Activated T-helper 1 cell treated with anti-CD3 and anti-CD28 coated beads, Interleukin-12 subunit alpha, Interleukin-12 subunit beta, Interleukin-2, Interleukin-4 antibody, amounts not matched to agents 30 ng/mL and 10 ng/mL and 1 ng/mL, durations not matched to agents 14 hours and 24 hours and 36 hours (primary cell): ENCODE measurements at places on chromosomes 7 and 10. TPM values are rescaled to one million over a fixed set of nuclear protein-coding genes. Genes with fewer than 3 reads are reported as not detected.
A peak's percentile ranks its signal among the peaks of the same experiment; 100 is the strongest.

DNA sequence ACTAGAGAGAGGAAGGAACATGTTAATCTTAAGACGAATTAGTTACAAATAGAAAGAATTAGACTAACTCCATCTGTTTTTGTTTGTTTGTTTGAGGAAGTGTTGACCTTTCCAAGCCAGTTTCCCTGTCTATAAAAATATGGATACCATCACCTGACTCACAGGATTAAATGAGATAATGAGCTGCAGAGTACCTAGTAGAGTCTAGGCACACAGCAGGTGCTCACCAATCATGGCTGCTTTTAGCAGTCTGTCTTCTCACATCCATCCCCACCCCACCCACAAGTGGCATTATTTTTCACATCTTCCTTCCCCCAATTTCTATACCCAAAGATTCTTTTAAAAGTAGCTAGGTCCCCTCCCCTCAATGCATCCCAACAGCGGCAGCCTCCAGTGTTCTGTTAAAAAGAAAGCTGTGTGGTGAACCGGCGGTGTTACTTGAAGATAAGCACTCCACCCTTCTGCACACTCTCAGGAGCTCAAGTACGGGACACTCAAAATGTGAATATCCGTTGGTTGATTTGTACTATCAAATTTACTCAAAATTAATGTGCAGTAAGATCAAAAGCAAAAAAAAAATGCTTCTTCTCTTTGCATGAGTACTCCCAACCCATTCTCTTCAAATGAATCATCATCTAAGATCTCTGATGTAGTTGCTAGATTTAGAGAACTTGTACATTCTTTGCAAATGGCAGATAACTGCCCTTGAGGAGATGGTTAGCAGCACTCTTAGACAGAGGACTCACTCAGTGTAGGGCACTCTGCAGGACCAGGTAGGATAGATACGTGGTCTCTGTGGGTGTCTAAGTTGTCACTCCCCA, 145.4 kb upstream of the ASAH2 start:
- peaks cover 37% of the 10 kb centered on the region for H3K4me1 ChIP-seq
- DNase-seq, result no peak
- peak overlapping the region; percentile 71 for H3K4me3 ChIP-seq
- peak overlapping the region; percentile 88 for H3K27ac ChIP-seq
- H3K36me3 ChIP-seq, result peaks cover 7% of the 10 kb centered on the region

Gene BTBD16
- total RNA-seq, result not detected in 2 replicates

Gene RALA
- 38.8 and 43.4 TPM in 2 replicates for total RNA-seq

- peaks cover 4% of the 10 kb centered on the region for H3K4me1 ChIP-seq
- H3K4me3 ChIP-seq, result no peak overlapping the region
- no peak overlapping the region for H3K27ac ChIP-seq
- H3K36me3 ChIP-seq, result no peaks in the 10 kb centered on the region
Observed at GRCh38 chr10:60955316-60955715, 11.3 kb upstream of the RHOBTB1 start.

GRCh38 chr10:28172223-28172610, 130.6 kb downstream of the MPP7 start:
- DNase-seq, result no peak
- no peak overlapping the region for H3K4me3 ChIP-seq
- H3K4me1 ChIP-seq, result peaks cover 5% of the 10 kb centered on the region
- H3K27ac ChIP-seq, result no peak overlapping the region
- H3K36me3 ChIP-seq, result no peaks in the 10 kb centered on the region

DNA sequence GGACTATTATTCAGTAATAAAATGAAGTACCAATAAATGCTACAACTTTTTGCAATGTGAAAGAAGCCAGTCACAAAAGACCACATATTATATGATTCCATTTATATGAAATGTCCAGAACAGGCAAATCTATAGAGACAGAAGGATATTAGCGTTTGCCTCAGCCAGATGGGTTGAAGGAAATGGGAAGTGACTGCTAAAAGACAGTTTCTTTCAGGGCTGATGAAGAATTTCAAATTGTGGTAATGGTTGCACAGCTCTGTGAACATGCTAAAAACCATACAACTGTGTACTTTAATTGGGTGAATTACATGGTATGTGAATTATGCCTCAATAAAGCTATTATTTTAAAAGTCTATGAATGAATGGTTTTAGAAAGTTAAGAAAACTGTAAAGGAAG, 23.9 kb upstream of the REEP3 start:
- no peak overlapping the region for H3K27ac ChIP-seq
- no peak overlapping the region for H3K4me3 ChIP-seq
- H3K27me3 ChIP-seq, result no peaks in the 10 kb centered on the region
- peaks cover 6% of the 10 kb centered on the region for H3K36me3 ChIP-seq

Gene MUC3A
- total RNA-seq, result not detected in 2 replicates

Gene PAXIP1
- total RNA-seq, result 36.2 and 39.6 TPM in 2 replicates

DNA sequence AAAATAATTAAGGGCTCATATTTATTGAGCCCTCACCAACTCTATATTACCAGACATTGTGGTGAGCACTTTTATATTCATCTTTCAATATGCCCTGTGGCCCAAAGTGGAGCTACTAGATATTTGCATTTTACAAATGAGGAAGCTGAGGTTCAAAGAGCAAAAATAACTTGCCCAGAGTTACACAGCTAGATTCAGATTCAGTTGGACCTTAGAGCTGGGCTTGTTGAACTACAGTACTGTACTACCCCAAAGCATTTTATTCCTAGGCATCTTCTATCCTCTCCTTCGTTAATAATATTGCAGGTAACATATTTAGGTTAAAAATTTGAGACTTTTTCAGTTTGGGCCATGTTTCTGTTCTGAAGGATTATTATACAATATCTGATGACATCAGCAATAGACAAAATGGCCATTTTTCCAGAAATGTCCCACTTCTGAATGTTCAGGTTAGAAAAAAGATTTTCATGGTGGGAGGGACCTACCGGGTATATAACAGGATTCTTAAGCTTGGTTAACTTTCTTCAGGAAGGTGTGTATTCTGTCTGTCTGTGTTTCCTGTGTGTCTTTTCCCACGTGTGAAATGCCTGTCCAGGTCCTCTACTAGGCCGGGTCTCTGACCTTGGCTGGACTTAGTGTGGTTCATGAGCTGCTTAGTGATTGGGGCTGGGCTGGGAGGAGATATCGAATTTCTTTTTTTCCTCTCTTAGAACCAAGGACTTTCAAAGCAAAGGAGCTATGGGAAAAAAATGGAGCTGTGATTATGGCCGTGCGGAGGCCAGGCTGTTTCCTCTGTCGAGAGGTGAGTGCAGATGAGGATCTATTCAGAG, 13.6 kb downstream of the PRXL2A start:
- peaks cover 5% of the 10 kb centered on the region for H3K36me3 ChIP-seq
- DNase-seq, result no peak
- H3K4me1 ChIP-seq, result no peaks in the 10 kb centered on the region
- H3K27me3 ChIP-seq, result peaks cover 2% of the 10 kb centered on the region
- H3K27ac ChIP-seq, result no peak overlapping the region
- H3K4me3 ChIP-seq, result no peak overlapping the region
